Spleen (tissue), 13 donors: ENCODE measurements at places on chromosomes 6 and 20.

GRCh38 chr6:142339968-142340658 is 38.3 kb downstream of the ADGRG6 start:
- no peaks in the 10 kb centered on the region for H3K36me3 ChIP-seq
- no peak overlapping the region for H3K27ac ChIP-seq
- H3K27me3 ChIP-seq = no peaks in the 10 kb centered on the region

- H3K36me3 ChIP-seq = no peaks in the 10 kb centered on the region
- DNase-seq = no peak
- H3K4me3 ChIP-seq = no peak overlapping the region
- no peak overlapping the region for H3K27ac ChIP-seq
- no peaks in the 10 kb centered on the region for H3K27me3 ChIP-seq
These were observed 17.4 kb upstream of the GFOD1 start for GRCh38 chr6:13504611-13505344.

- H3K4me1 ChIP-seq = no peaks in the 10 kb centered on the region
- H3K27me3 ChIP-seq = no peaks in the 10 kb centered on the region
- no peak overlapping the region for H3K27ac ChIP-seq
- no peak overlapping the region for H3K4me3 ChIP-seq
- no peaks in the 10 kb centered on the region for H3K36me3 ChIP-seq
- no peak for DNase-seq
These were observed 534.3 kb upstream of the NRSN1 start for GRCh38 chr6:23591761-23592160.

DNA sequence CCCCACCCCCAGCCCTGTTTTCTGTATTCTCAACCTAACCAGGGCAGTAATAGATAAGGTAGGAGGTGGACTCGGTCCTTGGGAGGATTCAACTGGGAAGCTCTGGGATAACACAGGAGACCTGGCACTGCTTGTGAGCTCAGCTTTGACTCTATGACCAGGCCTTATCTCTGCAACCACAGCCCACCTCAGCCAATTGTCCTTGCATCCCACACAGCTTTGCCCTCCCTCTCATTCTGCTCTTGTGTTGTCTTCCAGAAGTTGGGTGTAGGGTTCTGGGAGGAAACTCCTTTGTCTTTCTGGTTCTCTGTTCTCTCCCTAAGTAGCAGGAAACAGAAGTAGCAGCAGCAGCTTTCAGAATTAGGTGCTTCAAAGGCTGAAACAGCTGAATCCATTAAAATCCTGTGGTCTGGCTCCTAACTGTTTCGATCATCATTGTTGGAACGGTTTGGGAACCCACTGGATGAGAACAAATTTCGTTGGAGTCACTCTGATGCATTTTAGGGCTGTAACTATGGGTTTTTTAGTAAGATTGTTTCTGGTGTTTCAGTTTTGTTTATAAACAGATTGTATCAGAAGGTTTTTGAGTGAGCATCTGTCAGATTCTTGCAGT is 32.4 kb upstream of the SNX9 start:
- DNase-seq = no peak
- no peaks in the 10 kb centered on the region for H3K27me3 ChIP-seq
- no peak overlapping the region for H3K27ac ChIP-seq
- H3K36me3 ChIP-seq = no peaks in the 10 kb centered on the region

- peaks cover 52% of the 10 kb centered on the region for H3K4me1 ChIP-seq
- H3K27me3 ChIP-seq = no peaks in the 10 kb centered on the region
- H3K4me3 ChIP-seq = no peak overlapping the region
- no peak for DNase-seq
- no peak overlapping the region for H3K27ac ChIP-seq
These were observed 5.5 kb downstream of the SEC23B start for GRCh38 chr20:18513208-18513607.

DNA sequence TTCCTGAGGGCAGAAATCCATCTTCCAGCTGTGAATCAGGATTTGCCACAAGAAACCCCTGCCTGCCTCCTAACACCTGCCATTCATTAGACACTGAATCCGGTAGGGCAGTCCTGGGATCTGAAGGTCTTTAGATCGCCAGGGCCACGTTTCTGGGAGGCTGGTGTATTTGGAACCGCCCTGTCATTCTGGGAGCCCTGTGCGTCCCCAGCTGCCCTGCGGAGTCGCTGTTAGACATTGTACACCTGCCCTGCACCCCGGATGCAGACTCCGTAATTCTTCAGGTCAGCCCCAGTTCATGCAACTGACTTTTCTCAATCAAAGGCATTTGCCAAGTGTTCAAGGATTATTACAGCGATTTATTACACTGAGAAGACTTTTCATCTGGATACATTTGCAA is 193.2 kb downstream of the TBC1D7 start:
- peaks cover 3% of the 10 kb centered on the region for H3K4me1 ChIP-seq
- H3K4me3 ChIP-seq = no peak overlapping the region
- H3K27me3 ChIP-seq = no peaks in the 10 kb centered on the region
- H3K27ac ChIP-seq = no peak overlapping the region

- no peaks in the 10 kb centered on the region for H3K4me1 ChIP-seq
- H3K27ac ChIP-seq = no peak overlapping the region
- DNase-seq = no peak
- H3K36me3 ChIP-seq = peaks cover 31% of the 10 kb centered on the region
- no peak overlapping the region for H3K4me3 ChIP-seq
These were observed 16.1 kb downstream of the PCMTD2 start for GRCh38 chr20:64271636-64272035.

DNA sequence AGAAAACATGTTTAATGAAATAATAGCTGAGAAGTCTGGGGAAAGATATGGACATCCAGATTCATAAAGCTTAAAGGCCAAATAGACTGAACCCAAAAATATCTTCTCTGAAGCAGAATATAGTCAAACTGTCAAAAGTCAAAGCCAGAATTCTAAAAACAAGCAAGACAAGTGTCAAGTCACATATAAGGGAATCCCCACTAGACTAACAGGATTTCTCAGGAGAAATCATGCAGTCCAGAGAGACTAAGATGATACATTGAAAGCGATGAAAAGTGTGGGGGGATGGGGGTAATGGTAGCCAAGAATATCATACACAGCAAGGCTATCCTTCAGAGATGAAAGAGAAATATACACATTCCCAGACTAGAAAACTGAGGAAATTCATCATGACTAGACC is 112.4 kb upstream of the RUNX2 start:
- H3K4me1 ChIP-seq = no peaks in the 10 kb centered on the region
- H3K27me3 ChIP-seq = no peaks in the 10 kb centered on the region
- DNase-seq = no peak
- H3K4me3 ChIP-seq = no peak overlapping the region

DNA sequence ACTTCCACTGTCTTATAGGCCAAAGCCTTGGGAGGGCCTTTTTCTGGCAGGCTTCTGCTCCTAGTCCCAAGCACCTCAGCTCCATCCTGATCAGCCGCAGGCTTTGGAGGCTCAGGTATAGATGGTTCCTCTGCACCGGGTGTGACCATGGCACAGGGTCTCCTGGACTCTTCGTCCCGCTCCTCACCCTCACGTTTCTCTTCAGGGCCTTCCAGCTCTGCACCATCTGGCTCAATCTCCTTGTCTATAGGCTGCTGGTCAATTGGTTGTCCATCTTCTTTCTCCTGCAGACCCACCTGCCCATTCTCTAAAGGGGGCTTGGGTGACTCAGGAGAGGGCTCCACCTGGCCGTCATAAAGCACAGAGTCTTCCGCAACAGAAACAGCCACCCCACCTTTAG is 37.0 kb downstream of the BFSP1 start:
- no peaks in the 10 kb centered on the region for H3K27me3 ChIP-seq
- H3K4me3 ChIP-seq = no peak overlapping the region
- no peak for DNase-seq
- no peaks in the 10 kb centered on the region for H3K4me1 ChIP-seq
- H3K36me3 ChIP-seq = no peaks in the 10 kb centered on the region

DNA sequence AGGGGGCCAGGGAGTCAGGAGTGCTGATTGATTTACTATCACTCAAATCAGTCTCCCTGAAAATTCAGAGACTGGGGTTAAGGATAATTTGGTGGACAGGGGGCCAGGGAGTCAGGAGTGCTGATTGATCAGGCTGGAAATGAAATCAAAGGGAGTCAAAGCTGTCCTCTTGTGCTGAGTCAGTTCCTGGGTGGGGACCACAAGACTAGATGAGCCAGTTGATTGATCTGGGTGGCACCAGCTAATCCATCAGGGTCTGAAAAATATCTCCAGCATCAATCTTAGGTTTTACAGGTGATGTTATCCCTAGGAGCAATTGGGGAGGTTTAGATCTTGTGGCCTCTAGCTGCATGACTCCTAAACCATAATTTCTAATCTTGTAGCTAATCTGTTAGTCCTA is 6.1 kb upstream of the AFG1L start:
- H3K4me3 ChIP-seq = no peak overlapping the region
- no peaks in the 10 kb centered on the region for H3K27me3 ChIP-seq
- no peaks in the 10 kb centered on the region for H3K4me1 ChIP-seq
- no peak for DNase-seq
- H3K36me3 ChIP-seq = no peaks in the 10 kb centered on the region

DNA sequence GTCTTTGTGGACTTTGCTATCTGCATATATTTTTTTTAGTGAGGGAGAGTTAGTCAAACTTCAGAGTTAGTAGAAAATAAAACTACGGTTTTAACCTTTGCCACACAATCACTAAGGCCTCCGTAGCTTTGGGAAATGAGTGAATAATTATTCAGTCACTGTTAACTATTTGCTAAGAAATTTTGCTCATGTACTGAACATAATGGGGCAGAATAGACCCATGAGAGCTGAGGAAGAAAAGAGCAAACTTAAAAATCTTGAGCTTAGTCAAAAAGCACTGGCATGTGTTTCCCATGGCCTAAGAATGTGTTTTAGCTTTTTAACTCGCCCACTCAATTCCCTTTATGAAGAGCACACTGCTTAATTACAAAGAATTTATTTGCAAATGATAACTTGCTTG is 60.4 kb upstream of the SUPT3H start:
- H3K4me3 ChIP-seq = no peak overlapping the region
- H3K36me3 ChIP-seq = no peaks in the 10 kb centered on the region
- H3K27ac ChIP-seq = no peak overlapping the region

GRCh38 chr20:60117065-60117464 is 158.8 kb downstream of the CDH26 start:
- no peaks in the 10 kb centered on the region for H3K36me3 ChIP-seq
- no peaks in the 10 kb centered on the region for H3K4me1 ChIP-seq
- H3K27me3 ChIP-seq = no peaks in the 10 kb centered on the region
- no peak overlapping the region for H3K27ac ChIP-seq
- H3K4me3 ChIP-seq = no peak overlapping the region

DNA sequence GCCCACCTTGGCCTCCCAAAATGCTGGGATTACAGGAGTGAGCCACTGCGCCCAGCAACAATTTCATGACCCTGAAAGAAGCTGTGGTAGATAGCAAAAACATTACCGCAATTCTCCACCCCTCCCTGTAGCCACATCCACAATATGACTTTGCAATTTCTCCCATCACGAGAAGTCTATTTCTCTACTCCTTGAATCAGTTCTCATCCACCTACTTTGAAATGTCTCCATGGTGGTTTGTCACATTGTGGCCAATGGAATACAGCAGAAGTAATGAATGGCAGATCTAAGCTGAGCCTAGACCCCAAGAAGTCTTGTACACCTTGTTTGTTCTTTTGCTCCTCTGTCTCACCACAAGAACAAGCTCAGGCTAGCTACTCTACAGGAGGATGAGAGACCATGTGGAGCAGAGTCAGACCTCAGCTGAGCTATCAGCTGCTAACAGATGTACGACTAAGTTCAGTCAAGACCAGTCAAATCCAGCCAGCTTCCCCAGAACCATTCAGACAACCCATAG is 6.3 kb downstream of the OXT start:
- H3K4me1 ChIP-seq = peaks cover 10% of the 10 kb centered on the region
- DNase-seq = no peak
- H3K36me3 ChIP-seq = no peaks in the 10 kb centered on the region
- H3K27me3 ChIP-seq = peaks cover 64% of the 10 kb centered on the region
- H3K27ac ChIP-seq = no peak overlapping the region

GRCh38 chr20:57513199-57513598 is 11.7 kb downstream of the CTCFL start:
- H3K4me1 ChIP-seq = peaks cover 6% of the 10 kb centered on the region
- no peaks in the 10 kb centered on the region for H3K36me3 ChIP-seq
- no peak for DNase-seq
- no peaks in the 10 kb centered on the region for H3K27me3 ChIP-seq
- no peak overlapping the region for H3K4me3 ChIP-seq

- H3K4me3 ChIP-seq = no peak overlapping the region
- H3K27ac ChIP-seq = no peak overlapping the region
- H3K27me3 ChIP-seq = no peaks in the 10 kb centered on the region
- H3K4me1 ChIP-seq = no peaks in the 10 kb centered on the region
These were observed 194.2 kb downstream of the PRL start for GRCh38 chr6:22102671-22103070.

DNA sequence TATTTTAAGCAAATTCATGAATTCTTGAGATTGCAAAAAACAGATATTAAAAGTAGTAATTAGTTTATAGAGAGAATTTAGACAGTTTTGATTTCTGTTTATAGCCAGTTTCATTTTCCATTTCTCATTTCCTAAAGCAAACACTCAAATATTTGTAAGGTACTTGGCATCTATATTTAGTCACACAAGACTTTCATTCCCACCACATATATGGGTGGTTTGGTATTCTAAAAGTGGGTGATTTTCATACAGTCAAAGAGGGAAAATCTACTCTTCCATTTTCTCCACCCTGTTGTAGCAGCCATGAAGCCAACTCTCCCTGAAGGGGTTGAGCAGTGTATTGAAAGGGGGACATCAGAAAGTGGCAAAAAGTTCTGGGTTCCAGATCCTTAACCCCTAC is 181.1 kb upstream of the SUPT3H start:
- no peak overlapping the region for H3K4me3 ChIP-seq
- H3K4me1 ChIP-seq = peaks cover 6% of the 10 kb centered on the region
- H3K27me3 ChIP-seq = no peaks in the 10 kb centered on the region
- H3K36me3 ChIP-seq = no peaks in the 10 kb centered on the region

GRCh38 chr20:5077761-5078387 is 41.9 kb downstream of the PCNA start:
- DNase-seq = no peak
- no peaks in the 10 kb centered on the region for H3K27me3 ChIP-seq
- peak overlapping the region; percentile 62 for H3K4me3 ChIP-seq
- no peaks in the 10 kb centered on the region for H3K36me3 ChIP-seq

DNA sequence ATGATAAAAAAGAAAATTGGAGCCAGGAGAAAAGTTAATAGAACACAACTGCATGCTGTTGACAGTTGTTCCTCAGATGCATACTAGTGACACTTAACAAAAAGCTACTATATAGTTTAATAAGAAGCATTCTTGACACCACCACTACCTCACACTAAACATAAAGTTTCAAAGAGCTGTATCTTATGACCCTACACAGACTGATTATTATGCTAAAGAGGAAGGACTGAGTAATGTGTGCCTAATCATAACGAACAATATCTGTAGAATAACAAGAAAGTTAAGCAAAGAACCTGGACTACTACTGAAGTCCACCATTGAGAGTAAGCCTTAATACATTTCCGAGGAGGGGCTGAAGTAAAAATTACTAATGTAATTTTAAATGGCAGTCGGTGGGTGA is 99.8 kb downstream of the IRAK1BP1 start:
- no peak overlapping the region for H3K4me3 ChIP-seq
- no peaks in the 10 kb centered on the region for H3K27me3 ChIP-seq
- no peak overlapping the region for H3K27ac ChIP-seq
- no peak for DNase-seq
- no peaks in the 10 kb centered on the region for H3K36me3 ChIP-seq

- H3K4me3 ChIP-seq = no peak overlapping the region
- no peak overlapping the region for H3K27ac ChIP-seq
- DNase-seq = no peak
- H3K36me3 ChIP-seq = no peaks in the 10 kb centered on the region
- H3K4me1 ChIP-seq = no peaks in the 10 kb centered on the region
These were observed 55.5 kb upstream of the THEMIS start for GRCh38 chr6:127956260-127956888.
